ENCODE measurements at places on chromosomes 12 and 14.
A peak's percentile ranks its signal among the peaks of the same experiment; 100 is the strongest.

DNA sequence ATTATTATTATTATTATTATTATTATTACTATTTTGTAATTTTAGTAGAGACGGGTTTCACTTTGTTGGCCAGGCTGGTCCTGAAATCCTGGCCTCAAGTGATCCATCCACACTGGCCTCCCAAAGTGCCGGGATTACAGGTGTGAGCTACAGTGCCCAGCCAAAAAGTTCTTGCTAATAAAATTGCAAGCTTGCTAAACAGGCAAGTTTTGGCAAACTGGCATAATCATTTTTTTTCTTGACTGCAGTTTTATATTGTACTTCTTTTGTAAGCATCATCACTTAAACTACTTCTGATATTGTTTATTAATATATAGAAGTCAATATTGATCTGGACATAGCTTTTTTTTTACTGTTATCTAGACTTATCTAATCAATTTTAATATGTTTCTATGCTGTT lies 536.4 kb downstream of the LRFN5 start:
- no peak for DNase-seq

DNA sequence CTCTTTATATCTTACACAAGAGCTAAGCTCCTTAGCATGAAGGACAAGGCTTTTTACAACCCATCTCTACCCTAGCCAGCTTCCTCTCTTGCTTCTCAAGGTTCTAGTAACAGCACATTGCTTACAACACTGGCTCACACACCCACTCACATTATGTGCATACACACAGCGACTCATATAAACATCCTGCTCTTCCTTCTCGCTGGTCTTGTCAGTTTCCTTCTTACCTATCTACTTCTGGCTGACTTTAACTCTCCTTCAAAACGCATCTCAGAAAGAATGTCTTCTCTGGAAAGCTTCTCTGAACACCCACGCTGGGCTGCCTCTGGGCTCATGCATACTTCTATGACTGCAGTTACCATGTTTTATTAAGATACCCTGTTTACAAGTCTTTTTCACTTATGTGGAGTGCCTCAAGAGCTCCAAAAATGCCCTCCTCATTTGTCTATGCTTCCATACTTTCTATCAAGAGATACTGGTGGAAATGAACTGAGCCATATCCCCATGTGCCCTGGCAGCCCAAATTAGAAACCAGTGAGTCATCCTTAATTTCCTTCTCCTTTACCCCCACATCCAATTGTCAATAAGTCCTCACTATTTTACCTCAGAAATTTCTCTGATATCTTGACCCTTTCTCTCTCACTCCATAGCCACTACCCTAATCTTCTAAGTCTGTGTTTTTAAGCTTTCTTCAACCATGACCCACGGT lies 126.9 kb upstream of the KRAS start:
- peak; percentile 88 for DNase-seq

- DNase-seq, result peak; percentile 40
Measured at GRCh38 chr12:10354502-10354901, 35.3 kb downstream of the KLRK1 start.

DNA sequence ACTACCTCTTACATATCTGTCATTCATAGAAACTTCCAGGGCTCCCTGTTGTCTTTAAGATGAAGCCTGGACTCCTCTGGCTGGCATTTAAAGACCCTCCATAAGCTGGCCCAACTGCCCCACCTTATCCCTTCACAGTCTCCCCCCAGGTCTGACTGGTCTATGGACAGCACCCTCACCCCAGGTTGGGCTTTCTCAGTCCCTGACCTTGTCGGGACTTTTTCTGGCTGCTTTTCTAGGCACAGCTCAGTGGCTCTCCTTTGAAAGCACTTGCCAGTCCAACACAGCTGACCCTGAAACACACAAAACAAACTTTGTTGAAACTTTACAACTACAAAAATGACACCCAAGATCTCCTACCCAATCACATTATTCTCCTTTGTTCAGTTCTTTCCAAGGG lies 13.9 kb upstream of the MYH7 start:
- no peak for DNase-seq

- peak; percentile 45 for DNase-seq
Measured at GRCh38 chr14:58977366-58977765, 211.1 kb upstream of the DAAM1 start.

- DNase-seq, result peak; percentile 25
Measured at GRCh38 chr12:123449249-123449733, 8.6 kb upstream of the SNRNP35 start.

- DNase-seq, result no peak
Measured at GRCh38 chr12:85653731-85654455, 182.3 kb downstream of the RASSF9 start.

- DNase-seq, result no peak
Measured at GRCh38 chr12:106495354-106495965, 87.3 kb upstream of the RFX4 start.

Data from iris pigment epithelial cell (primary cell).